ENCODE measurements at places on chromosomes 16 and 17.

DNA sequence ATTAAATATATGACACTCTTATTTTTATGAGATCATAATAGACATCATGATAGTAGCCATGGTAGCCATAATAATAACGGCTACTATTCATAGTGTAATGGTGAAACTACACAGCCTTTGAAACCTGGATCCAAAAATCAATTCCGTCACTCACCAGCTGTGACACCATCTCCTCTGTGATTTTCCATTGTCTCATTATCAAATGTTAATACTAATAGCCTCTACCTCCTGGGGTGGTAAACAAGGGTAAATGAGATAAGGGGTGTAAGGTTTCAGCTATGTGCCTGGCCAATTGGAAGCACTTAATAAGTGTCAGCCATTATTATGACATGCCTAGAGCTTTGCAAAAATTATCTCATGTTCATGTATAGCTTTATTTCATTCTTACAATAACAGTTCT, 88.6 kb downstream of the CACNG3 start:
- DNase-seq, result no peak

- DNase-seq, result no peak
Measured at GRCh38 chr16:21949713-21950260, 3.4 kb upstream of the UQCRC2 start.

DNA sequence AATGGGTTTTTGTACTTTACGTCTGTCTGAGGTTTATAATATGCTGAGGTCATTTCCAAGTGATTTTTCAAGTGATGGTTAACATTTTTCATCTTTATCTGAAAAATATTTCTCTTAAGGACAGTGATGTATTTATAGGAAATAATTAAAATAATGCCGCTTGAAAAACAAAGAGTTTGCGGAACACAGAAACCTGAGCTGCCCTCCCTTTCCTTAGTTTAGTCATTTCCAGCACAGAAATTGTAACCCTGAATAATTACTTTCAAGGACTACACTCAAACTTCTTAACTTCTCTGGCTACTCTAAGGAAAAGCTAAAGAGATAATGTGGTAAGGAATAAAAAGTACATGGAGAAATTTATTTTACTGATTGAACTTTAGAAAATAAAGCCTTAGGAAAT, 54.6 kb downstream of the MRTFB start:
- no peak for DNase-seq

- DNase-seq, result no peak
Measured at GRCh38 chr17:57915544-57915943, 39.7 kb downstream of the CUEDC1 start.

GRCh38 chr17:42018339-42018738, 1.1 kb upstream of the DNAJC7 start:
- no peak for DNase-seq

DNA sequence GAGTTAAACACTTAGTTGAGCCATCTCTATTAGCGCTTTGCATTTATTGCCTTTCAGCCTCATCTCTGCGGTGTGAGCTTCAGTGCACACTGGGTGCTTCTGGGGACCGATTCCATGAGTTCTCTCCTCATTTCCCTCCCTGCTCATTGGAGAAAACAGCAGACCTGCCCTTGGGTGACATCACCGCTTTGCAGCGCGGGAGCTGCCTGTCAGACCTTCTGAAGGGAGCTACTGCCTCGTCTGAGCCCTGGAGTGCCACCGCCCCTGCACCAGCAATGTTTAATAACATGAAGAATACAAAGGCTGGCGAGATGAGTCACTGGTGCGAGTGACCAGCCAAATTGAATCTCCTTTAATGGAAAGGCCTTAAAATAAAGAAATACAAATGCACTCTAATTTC, 30.2 kb upstream of the CPPED1 start:
- no peak for DNase-seq

DNA sequence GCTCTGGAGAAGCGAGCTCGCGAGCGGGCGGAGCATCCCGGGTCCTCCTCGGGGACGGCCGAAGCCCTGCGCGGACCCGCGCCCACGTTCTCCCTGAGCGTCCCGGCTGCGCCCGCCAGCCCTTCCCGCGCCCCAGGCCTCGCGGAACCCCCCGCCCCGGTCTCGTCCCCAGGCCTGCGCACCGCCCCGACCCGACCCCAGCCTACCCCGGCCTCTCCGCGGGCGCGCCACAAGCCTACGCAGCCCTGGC, 159 bp downstream of the USP36 start:
- no peak for DNase-seq

GRCh38 chr17:60372790-60373483, 19.0 kb downstream of the USP32 start:
- peak; percentile 38 for DNase-seq

GRCh38 chr17:47297661-47298400, 25.9 kb upstream of the EFCAB13 start:
- no peak for DNase-seq

DNA sequence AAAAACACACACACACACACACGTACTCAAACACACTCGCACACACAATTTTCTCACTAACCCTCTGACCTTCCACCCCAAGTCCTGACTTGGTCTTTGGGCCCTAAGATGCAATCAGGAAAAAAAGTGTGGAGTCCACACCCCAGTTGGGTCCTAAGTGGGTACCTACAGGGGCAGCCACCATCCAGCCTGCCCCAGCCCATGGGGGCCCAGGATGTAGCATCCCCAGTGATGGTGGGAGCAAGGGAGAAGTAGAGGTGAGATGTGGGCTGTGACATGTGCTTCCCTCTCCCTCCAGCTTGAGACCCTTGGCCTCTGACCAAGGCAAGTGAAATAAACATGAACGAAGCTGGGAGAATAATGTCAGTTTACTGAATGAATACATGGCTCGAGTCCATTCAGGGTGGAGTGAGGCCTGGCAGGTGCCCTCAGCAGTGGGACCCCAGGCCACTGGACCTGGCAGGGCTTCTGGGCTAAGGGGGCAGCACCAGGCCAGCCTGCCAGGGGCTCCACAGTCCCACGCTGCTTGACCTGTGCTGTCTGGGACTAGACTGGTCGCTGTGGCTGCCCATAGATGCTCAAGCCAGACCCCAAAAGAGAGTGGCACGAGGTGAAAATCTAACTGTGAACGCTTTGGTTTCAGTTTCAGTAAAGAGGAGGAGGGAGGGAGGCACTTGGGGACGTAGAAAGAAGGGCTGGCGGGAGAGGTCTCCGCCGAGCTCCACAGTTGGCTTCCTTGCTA, 73.7 kb downstream of the MRC2 start:
- no peak for DNase-seq

- DNase-seq, result no peak
Measured at GRCh38 chr17:81404558-81405165, 9.4 kb downstream of the BAHCC1 start.

DNA sequence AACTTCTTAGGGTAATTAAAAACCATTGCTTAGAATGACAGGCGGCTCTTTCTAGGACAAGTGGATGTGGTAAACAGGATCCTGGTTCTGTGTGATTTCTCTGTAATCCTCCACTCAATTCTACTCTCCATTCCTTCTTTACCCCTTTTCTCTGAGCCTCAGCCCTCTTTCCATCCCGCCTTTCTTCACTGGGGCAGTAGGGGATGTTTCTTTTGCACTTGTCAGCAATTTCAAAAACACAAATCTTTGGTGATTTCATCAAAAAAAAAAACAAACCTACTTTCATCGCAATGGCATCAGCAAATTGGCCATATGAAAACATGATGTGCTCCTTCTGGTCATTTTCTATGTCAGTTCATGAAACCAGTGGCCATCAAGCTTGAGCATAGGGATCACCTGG, 104.6 kb downstream of the CDK5R1 start:
- no peak for DNase-seq

DNA sequence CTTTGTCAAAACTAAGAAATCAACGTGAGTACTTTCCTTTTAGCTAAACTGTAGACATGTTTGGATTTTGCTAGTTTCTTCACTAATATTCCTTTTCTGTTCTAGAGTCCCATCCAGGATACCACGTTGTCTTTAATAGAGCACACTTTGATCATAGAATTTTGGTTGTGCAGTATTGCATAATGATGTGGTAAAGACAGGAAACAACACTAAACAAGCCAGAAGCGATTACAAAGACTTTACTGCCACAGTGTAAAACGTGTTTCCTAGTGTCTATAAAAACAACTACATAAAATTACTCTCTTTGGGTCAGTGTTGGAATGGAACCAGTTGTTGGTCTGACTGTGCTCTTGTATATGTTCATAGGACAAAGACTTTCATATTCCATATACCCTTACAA, 19.3 kb downstream of the SHISA9 start:
- no peak for DNase-seq

DNA sequence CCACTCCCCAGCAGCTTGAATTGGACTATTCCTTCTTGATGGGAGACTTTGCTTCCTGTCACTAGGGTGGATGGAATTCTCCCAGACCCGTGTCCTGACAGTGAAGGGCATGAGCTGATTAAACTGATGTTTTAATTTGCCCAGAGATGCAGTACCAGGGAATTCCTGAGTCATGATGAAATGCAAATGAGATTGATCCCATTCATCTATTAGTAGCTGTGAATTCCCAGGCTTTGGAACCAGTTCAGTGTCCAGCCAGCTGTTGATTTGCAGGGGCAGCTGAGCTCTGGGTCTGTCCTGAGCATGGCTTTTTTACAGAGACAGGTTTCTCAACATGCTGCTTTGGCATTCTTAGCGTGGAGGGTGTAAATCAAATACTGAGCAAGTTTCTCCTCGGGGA, 157.9 kb downstream of the PITPNC1 start:
- no peak for DNase-seq

GRCh38 chr16:80614908-80615671, 74.3 kb downstream of the DYNLRB2 start:
- DNase-seq, result no peak

DNA sequence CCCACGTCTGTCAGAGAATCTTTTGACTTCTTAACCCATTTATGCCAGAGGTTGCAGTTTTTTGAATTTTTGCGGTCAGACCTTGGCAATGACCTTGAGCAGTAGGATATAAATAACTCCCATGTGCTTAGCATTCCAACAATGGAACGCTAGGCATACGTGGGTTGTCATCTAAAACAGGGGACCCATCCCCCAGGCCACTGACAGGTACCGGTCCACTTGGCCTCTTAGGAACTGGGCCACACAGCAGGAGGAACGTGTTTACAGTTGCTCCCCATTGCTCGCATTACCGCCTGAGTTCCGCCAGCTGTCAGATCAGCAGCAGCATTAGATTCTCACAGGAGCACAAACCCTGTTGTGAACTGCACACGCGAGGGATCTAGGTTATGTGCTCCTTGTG, 76.8 kb upstream of the LGALS9 start:
- no peak for DNase-seq
